ENCODE measurements at places on chromosomes 6 and 20. TPM values are rescaled to one million over a fixed set of nuclear protein-coding genes. Genes with fewer than 3 reads are reported as not detected.

Gene PHACTR1
- total RNA-seq = 0.44 TPM

Gene SIGLEC1
- total RNA-seq = not detected

Gene RBBP8NL
- total RNA-seq = not detected

Gene ARG1
- total RNA-seq = not detected

DNA sequence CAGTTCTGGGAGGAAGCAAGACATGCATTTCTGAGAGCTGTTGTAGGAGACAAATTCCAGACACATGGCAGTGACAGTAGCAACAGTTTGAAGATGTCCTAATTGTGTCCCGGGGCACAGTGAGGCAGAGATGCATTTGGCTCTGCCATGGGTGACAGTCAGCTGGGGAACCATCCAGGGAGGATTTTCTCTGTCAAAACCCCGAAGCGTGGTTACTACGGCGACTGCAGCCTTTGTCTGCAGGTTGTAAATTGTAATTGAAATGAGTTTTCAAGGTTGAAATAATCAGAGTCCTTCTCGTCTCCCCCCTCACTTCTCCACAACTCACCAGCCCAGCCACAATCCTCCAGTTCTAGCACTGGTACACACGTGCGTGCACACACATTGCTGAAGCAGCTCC is 100.1 kb downstream of the GRM4 start:
- DNase-seq = no peak

DNA sequence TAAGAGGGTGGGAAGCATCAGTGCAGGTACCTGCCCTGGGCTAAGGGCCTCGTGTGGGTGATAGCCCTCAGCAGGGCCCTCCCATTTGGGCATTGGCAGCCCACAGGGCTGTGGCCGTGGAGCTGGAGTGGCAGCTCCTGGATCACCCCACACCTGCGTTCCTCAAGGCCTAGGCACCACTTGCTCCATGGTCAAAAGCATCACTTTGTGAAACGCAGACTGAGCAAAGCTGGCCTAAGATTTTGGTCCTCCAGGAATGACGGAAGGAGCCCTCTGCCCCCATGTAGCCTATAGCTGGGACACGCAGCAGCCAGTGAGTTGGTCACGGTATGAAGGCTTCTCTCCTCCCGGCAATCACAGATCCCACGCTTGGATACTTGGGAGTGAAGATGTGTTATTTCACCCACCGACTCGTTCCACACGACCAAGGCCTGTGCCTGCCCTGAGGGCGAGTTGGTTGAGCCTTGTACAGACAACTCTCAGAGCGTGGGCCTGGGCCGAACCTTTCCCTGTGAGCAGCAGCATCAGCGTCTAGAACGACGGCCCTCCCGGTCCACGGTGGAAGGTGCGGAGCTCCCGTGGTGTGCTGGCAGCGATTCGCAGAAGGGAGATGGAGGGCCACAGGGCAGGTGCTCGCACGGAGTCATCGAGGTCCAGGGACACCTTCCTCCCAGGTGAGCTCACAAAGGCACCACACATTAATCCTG is 39.7 kb downstream of the THBS2 start:
- no peak for DNase-seq

Data from activated T-helper 1 cell treated with anti-CD3 and anti-CD28 coated beads, Interleukin-12 subunit alpha, Interleukin-12 subunit beta, Interleukin-2, Interleukin-4 antibody, amounts not matched to agents 30 ng/mL and 10 ng/mL and 1 ng/mL, durations not matched to agents 14 hours and 24 hours and 36 hours (primary cell).